ENCODE measurements at places on chromosomes 2 and 18.

GRCh38 chr18:23986600-23987359, 27.8 kb upstream of the TTC39C start:
- no peak for DNase-seq

DNA sequence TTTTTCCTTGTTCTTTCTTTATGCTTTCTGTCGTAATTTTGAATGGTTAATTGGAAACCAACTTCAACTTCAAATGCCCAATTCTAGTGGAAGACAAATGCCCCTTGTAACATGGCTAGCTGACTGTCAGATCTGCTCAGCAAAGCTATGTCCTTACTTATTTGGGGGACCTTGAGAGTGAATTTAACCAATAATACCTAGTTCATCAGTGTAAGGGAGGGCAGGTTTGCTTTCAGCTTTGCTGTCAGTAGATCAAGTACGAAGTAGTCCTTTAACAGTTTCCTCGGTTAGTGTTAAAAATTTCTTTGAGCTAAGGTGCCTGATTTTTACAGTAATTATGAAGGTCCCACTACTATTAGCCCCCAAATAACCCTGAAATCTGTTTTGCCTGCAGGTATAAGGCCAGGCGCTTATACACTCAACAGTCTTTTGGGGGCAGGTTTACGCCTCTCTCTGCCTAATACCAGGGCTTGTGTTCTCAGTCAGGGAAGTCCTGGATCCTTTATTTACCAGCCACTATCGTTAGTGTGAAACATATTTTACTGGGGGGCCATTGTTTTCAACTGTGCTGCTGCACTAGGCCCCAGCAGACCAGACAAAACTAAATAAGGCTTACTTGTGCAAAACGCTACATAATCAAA, 165.1 kb upstream of the KCNJ3 start:
- no peak for DNase-seq

DNA sequence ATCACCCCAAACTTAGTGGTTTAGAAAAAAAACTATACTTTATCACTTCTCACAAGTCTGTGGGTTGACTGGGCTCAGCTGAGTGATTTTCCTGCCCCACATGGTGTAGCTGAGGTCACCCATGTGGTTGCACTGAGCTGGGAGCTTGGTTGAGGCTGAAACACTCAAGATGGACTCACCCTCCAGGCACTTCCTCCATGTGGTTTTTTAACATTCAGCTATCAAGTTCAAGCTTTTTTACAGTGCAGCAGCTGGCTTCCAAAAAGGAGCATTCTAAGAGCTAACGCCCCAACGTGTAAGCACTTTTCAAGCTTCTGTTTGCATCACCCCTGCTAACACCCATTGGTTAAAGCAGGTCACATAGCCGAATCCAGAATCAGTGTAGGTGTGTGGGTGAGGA, 105.9 kb upstream of the CREB1 start:
- DNase-seq, result peak; percentile 9

DNA sequence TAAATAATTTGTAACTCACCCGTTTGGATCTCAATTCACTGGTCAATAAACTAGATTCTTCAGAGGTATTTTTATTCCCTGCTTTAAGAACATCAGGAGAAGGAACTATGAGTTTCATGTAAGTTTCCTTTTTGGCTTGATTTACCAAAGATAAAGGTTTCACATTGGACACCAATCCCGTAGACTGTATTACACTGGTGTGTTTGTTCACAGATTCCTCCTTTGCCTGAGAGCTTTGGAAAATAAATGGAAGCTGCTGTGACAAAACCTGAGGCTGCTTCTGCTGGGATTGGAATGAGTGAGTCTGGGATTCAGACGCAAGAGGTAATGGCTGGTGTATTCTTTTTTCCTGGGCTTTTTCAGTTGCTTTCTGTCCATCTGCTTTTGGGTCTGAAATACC, 151.8 kb upstream of the WDSUB1 start:
- DNase-seq, result no peak

GRCh38 chr2:234579231-234579962, 82.5 kb upstream of the ARL4C start:
- DNase-seq, result no peak

DNA sequence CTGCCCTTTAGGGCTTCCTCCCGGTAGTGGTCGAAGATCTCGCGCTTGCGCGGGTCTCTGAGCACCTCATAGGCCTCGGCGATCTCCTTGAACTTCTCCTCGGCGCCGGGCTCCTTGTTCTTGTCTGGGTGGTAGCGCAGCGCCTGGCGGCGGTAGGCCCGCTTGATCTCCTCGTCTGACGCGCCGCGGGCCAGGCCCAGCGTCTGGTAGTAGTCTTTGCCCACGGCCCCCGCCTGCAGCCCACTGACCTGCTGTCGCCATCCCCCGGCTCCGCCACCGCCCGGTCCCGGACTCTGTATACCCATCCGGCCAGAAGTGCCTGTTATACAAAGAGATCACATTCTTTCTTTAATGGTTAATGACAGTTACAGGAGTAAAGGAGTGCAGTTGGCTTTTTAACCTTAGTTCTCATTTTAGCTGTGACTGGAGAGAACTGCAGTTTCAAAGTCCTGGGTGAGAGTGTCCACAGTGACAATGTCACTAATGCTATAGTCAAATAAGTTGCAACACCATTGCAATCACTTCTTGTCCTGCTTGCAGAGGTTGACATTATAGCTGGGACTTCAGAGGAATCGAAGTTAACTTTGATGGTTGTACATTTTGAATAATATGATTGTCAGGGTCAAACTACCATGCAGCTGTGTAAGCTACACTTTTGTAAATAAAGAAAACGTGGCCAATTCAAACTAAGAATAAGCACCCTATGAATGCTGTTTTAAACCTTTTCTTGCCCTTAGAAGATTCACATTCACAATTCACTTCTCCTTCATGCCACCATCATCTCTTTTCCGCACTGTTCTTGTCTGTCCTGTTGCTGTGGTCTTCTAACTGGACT, 35.3 kb upstream of the CAVIN2 start:
- DNase-seq, result no peak

GRCh38 chr18:55404832-55405465, 183.0 kb downstream of the TCF4 start:
- DNase-seq, result no peak

DNA sequence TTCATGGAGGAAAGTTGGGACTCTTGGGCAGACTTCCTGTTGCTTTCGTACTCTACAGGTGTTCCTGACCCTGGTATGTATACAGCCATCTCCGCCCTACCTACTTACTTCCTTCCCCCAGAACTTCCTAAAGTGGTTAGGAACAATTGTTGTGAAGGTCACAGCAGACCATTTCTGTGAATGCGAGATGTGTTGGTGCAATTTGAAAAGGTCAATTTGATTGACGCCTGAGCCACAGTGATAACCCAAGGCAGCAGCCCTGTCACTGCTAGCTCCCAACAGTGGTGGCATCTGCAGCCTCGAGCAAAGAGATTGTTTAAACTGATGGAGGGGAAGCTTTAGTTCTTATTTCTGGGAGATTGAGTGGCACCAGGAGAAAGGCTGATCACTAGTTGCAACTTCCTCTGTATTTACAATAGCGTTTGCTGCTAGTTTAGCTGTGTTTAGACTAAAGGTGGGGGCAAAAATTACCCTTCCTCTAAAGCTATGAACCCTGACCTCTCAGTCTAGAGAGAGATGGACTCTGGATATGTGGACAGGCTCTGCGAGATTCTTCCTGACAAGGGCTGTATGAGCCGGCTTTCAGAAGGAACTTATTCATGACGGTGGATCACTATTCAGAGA, 78.3 kb upstream of the MAP4K3 start:
- DNase-seq, result no peak

- no peak for DNase-seq
Measured at GRCh38 chr18:76875390-76876325, 53.3 kb downstream of the ZNF236 start.

DNA sequence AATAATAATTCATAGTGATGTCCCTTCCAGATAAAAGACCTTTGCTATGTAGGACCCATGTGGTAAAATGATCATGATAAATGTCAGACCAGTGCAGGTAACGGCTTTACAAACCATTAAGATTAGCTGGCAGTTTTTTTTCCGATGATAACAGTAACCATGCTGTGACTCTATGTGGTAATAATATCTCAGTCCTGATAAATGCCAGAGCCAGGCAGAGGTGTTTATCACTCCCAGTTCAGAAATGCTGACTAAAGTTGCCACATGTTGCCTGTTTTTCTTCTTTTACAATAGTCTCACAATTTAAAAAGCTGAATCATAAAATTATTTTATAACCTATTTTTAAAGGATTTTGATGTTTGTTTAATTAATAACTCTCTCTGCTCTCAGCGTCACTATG, 565.1 kb downstream of the ARHGAP15 start:
- DNase-seq, result no peak

- peak; percentile 23 for DNase-seq
Measured at GRCh38 chr2:12106440-12107080, 360.1 kb downstream of the LPIN1 start.

Measured in stimulated activated CD4-positive, alpha-beta T cell treated with anti-CD3 and anti-CD28 coated beads, Interleukin-4, amount 100 ng/mL, for 4 hours (primary cell).